GM12892 (cell line): ENCODE measurements at places on chromosomes 12 and 14.

- DNase-seq: no peak
Observed at GRCh38 chr12:77847680-77848431, 17.2 kb downstream of the NAV3 start.

GRCh38 chr12:92615703-92616102 is 87.1 kb upstream of the PLEKHG7 start:
- no peak for DNase-seq

DNA sequence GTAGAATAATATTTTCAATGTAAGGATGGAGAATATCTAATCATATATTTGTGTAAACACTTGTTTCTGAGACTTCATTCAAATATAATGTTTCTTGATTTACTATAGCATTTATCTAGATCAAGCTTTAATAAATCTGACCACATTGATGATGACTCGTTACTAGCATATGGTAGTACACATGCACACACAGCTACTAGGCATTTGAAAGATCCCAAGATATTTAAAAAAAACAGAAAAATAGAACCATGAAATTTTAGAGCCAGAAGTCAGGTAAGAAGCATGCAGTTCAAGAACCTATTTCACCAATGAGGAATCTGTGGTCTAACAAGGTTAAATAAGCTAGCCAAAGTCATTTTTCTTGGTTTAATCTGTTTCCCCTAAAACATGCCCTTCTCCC is 32.0 kb downstream of the DCP1B start:
- DNase-seq: no peak

GRCh38 chr14:75807667-75808360 is 146.8 kb downstream of the TTLL5 start:
- no peak for DNase-seq

GRCh38 chr12:115343008-115343407 is 659.0 kb upstream of the TBX3 start:
- DNase-seq: no peak

- no peak for DNase-seq
Observed at GRCh38 chr12:72467985-72468384, 195.8 kb downstream of the TRHDE start.

GRCh38 chr14:84453307-84453950 is 1076.5 kb upstream of the FLRT2 start:
- DNase-seq: no peak

DNA sequence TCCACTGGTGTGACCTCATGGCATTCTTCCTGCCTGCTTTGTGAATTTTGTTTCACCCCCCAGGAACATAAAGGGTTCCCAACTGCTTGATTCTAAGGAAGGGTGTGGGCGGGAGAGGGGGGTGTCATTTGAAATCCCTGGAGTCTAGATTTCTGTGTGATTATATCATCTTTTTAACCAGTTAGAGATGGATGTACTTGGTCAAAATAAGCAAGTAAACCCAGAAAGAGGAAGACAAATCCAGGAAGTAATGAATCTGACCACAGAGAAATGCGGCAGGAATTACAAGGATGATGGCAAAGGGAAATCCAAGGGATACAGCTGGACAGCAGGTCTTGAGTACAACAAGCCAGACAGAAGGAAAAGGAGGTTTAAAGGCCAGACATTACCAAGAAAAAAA is 38.9 kb downstream of the DMAC2L start:
- no peak for DNase-seq

DNA sequence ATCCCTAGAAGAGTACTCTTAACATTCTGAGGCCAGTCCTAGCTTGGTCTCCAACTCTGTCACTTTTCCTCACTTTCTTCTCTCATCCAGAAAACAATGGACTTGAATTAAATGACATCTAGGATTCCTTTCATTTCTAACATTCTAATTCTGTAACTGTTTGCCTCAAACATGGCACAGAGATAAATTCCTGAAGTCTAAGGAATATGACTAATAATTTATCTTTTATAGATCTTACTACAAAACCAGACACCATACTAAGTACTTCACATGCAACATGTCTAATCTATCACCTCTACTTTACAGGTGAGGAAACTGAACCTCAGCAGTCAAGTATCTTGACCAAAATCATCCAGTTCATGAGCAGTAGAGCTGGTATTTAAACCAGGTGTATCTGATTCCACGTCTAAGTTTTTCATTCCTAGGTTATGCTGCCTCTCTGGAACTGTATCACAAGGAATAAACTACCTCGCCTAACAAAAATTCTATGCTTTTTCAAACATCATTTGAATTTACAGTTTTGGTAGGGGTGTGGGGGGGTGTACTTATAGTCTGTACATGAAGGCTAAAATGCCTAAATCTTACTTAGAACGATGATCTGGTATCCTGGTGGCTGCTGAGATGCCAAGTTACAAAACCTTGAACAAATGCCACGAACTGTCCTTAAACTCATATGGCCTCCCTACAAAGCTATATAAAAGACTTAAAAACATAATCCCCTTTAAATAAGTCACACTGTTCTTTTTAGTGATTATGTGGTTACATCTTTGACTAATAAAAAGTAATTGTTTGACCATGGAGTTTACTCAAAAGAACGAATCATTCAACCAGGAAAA is 41.6 kb downstream of the ATXN2 start:
- no peak for DNase-seq

DNA sequence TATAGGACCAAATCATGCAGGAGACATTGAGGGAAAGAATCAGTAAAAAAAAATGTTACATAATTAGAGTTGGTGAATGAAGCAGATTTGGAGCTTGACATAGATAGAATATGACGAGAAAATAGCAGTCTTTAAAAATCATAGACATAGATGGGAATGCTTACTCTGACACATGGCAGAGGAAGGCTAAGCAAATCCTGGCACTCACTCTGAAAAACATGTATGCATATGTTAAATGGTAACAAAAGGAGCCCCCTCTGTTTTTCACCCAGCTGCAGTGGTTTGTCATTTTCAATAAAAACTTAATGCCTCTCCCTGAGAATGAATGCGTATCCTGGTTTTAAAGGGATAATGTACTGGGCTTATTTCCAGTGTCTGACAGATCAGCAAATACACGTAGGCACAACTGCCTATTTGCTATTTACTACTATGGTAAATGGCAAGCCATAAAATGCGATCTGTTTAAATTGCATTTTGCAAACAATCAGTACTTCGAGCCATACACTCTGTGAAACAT is 561.2 kb upstream of the SEL1L start:
- no peak for DNase-seq

- no peak for DNase-seq
Observed at GRCh38 chr12:68501226-68501625, 109.5 kb upstream of the RAP1B start.

GRCh38 chr14:43651896-43652295 is 855.2 kb downstream of the FSCB start:
- no peak for DNase-seq

DNA sequence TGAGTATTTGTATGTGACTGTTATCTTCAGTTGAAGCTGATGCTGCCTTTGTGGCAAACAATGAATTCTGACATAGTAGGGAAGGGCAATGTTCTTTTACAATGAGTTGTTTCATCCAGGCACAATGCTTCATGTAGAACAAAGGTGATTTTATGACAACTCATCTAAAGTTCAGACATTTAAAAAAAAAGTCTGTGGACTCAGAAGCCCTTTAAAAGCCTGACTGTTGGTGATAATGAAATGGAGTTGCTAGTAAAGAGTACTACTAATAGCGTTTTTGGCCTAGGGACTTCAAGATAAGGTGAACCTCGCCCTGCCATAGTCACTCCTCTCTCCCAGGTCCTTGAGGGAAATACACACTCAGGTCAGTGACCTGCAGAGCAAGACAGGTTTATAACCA is 105.1 kb downstream of the AKAP6 start:
- no peak for DNase-seq

DNA sequence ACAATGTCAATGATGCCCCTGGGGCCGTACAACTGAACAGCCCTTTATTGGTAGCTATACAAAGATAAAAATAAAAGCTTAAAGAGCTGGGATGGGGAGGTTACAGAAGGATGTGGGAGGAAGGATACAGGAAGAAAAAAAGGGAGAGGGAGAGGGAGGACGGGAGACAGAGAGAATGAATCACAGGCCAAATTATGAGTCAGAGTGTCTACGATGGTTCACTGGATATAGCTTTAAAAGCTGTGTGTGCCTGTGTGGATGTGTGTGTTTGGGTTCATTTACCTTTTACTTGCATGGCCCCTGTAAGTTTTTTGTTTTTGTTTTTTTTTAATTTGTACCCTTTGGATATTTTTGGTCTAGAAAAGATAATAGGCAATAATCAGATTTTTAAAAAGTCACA is 111.9 kb downstream of the CCDC60 start:
- DNase-seq: no peak

DNA sequence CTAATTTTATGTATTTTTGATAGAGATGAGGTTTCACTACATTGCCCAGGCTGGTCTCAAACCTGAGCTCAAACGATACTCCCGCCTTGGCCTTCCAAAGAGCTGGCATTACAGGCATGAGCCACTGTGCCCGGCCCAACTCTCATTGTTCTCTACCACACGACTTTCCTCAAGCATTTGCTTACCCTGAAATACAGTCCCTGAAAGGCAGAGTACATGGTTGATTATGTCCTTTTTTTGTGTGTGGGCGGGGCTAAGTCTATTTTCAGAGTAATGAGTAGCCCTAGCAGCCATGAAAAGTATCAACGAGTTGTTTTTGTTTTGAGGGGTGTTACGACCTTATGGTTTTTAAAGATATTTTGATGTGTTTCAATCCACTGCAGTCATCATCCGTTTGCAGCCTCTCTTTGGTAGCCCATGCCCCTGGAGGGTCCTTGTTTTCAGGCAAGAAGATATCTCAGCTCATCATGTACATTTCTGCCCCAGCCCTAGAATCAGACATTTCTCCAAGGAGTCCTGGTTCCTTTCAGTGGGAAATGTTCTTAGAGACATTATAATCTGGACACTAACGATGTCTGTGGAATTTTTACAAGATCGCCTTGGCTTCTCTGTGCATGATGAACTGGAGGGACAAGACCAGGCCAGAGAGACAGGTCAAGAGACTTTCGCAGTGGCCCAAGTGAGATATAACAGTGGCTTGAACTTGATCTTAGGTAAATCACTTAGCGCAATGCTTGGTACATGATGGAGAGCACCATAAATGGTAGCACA is 8.7 kb downstream of the ACACB start:
- no peak for DNase-seq

DNA sequence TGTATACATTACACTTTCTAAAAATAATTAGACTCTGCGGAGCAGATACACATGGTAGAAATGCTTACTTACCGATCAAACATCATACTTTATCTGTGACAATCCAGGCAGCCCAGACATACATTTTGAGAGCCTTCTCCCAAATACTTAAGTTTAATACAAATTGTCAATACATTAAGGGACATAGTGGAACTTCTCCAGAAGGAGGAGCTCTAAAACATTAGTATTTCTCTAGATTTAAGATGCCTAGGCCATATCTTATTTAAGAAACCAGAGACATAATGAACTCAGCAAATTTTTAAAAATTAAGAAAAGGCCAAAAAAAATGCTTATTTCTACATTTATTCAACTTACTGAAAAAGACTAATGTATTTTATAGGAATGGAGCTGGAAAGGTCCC is 16.1 kb downstream of the ACSM4 start:
- DNase-seq: no peak

DNA sequence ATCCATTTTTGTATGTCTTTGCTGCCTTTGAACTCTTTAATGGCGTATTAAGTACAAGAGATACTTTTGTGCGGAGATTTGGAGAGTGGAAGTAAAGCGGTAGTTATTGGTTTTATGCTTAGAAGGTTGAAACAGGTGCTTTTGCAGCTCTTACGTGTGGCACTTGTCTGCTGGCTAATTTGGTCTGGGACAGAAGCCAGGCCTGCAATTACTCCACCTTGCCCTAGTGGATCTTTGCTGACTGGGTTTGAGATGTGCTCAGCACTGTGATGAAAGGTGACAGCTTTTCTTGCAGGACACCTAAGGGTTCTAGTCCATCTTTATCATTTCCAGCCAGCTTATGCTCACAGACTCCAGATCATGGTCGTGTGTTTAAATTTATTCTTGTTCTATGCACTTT is 252.5 kb downstream of the RPL10L start:
- no peak for DNase-seq

GRCh38 chr12:123849517-123849916 is 87.4 kb downstream of the DNAH10 start:
- no peak for DNase-seq
